ENCODE measurements at places on chromosomes 2 and 18.

- H3K27me3 ChIP-seq = no peaks in the 10 kb centered on the region
- no peak overlapping the region for H3K27ac ChIP-seq
- DNase-seq = no peak
- H3K4me3 ChIP-seq = no peak overlapping the region
- H3K36me3 ChIP-seq = no peaks in the 10 kb centered on the region
- H3K4me1 ChIP-seq = peaks cover 16% of the 10 kb centered on the region
These were observed 113.4 kb downstream of the AP1S3 start for GRCh38 chr2:223723954-223724411.

DNA sequence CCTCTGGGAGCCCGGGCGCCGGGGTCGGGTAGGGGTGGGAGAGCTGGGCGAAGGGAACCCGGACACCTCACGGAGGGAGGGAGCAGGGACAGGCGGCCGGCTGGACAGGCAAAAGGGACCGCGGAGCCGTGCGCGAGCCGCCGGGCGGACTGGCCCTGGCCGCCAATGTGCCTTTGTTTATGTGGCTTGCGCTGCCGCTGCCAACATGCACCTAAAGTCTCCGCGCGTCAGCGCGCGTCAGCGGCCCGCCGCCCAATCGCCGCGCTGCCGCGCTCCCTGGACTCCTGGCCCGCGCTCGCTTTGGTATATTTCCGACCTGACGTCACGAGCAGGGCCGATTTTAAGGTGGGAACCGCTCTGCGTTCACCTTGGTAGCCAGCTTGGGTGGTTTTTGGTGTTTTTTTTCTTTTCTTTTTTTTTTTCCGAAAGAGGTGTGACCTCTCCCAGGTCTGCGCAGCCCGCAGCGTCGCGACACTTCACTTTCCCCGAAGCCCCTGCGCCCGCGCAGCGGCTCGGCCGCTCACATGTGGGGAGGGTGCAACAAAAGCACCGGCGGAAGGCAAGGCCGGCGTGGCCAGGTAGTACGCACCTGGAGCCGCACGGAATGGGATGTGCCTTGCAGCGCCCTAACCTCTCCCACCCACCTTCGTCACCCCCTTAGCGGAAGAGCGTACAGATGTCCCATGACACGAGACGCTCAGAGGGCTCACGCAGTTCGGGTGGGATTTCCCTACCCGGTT, at the start of gene NR4A2:
Gene NR4A2, minus strand, starts transcription at position 188 of the 740 bp plus-strand sequence. CDS start 2,535 bp downstream, outside the sequence.
- DNase-seq = peak; percentile 97
- peaks cover 22% of the 10 kb centered on the region for H3K27me3 ChIP-seq
- peak within 1 kb of the TSS; percentile 97 for H3K27ac ChIP-seq
- H3K4me1 ChIP-seq = peaks cover 52% of the 10 kb centered on the region

GRCh38 chr18:62828852-62829251, 113.5 kb downstream of the PHLPP1 start:
- H3K36me3 ChIP-seq = no peaks in the 10 kb centered on the region
- no peak overlapping the region for H3K4me3 ChIP-seq
- no peaks in the 10 kb centered on the region for H3K4me1 ChIP-seq
- DNase-seq = no peak
- H3K27me3 ChIP-seq = no peaks in the 10 kb centered on the region

DNA sequence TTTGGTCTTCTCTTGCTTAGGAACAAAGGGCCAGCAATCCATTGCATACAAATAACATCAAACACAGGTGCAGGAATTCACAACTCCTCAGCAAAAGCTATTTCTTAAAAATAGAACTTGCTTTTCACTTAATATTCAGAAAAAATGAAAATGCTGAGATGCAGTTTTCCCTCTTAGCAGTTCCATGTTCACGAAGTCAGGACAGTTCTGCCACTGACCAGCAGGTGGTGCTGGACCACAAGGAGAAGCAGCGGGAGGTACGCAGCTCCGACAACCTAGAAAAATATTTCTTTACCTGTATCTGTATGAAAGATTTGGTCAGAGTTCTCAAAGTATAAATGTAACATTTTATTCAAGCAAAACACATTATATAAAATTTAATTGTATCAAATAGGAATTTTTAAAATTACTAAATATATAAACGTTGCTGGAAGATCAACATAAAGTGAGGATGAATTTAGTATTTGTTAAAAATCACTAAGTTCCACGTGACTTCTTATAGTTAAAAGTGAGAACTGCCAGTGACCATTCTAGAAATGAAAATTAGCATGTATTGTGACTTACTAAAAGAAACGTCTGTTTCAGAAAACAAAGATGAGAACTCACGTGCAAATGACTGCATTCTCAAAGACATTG, 48.8 kb downstream of the ADNP2 start:
- H3K36me3 ChIP-seq = no peaks in the 10 kb centered on the region
- peaks cover 16% of the 10 kb centered on the region for H3K27me3 ChIP-seq
- peak; percentile 89 for DNase-seq
- H3K4me1 ChIP-seq = peaks cover 23% of the 10 kb centered on the region
- H3K27ac ChIP-seq = no peak overlapping the region

- H3K27me3 ChIP-seq = no peaks in the 10 kb centered on the region
- no peaks in the 10 kb centered on the region for H3K36me3 ChIP-seq
- H3K4me1 ChIP-seq = no peaks in the 10 kb centered on the region
- DNase-seq = no peak
- H3K27ac ChIP-seq = no peak overlapping the region
These were observed 11.8 kb upstream of the ROCK1 start for GRCh38 chr18:21123290-21123926.

DNA sequence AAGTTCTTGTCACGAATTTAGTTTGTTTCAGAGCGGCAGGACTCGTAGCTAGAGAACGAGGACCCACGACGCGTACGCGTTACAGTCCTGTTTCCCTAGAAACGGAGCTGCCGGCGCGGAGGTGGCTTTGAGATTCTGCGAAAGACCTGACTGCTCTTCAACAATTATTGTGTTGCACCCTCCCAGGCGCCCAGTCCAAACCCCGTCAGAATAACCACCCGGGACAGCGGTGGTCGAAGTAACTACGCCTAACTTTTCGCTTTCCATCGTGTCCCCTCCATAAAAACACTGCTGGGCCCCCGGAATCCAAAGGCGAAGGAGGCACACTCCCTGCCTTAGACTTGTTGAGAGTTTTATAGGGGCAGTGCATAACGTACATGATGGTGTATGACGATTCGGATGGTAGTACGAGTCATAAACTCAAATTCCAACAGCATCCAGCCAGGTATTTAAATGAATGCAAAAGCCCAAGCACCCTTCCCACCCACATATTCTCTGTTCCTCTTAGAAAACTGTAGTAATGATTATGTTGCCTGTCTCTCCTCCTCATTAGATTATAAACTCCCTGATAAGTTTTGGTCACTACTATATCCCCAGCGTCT, 651 bp upstream of the STAM2 start:
- H3K27ac ChIP-seq = peak overlapping the region; percentile 95
- no peaks in the 10 kb centered on the region for H3K36me3 ChIP-seq
- H3K27me3 ChIP-seq = no peaks in the 10 kb centered on the region
- H3K4me3 ChIP-seq = peak overlapping the region; percentile 82
- H3K4me1 ChIP-seq = peaks cover 44% of the 10 kb centered on the region
- DNase-seq = no peak

DNA sequence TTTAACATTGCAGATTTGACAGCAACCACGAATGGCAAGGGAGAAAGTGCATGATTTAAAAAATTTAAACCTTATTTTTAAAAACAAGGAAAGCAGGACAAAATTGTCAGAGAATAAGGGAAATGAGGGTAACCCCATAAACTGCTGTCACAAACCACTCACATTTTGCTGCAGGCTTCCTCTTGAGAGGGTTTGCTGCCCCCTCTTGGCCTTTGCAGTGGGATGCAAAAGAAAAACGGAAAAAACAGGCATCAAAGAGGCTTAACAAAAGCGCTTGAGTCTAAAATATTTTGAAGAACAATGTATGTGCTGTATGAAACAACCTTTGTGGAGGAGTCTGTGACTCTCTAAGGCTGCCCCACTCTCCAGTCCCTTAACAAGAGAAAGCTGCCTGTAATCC, 91.6 kb downstream of the TMX3 start:
- H3K27ac ChIP-seq = no peak overlapping the region
- no peak for DNase-seq
- no peaks in the 10 kb centered on the region for H3K36me3 ChIP-seq

All from spleen (tissue), 13 donors.